ENCODE measurements at places on chromosomes 2 and 18.

- DNase-seq: no peak
Observed at GRCh38 chr2:127067620-127068350, 39.2 kb downstream of the BIN1 start.

DNA sequence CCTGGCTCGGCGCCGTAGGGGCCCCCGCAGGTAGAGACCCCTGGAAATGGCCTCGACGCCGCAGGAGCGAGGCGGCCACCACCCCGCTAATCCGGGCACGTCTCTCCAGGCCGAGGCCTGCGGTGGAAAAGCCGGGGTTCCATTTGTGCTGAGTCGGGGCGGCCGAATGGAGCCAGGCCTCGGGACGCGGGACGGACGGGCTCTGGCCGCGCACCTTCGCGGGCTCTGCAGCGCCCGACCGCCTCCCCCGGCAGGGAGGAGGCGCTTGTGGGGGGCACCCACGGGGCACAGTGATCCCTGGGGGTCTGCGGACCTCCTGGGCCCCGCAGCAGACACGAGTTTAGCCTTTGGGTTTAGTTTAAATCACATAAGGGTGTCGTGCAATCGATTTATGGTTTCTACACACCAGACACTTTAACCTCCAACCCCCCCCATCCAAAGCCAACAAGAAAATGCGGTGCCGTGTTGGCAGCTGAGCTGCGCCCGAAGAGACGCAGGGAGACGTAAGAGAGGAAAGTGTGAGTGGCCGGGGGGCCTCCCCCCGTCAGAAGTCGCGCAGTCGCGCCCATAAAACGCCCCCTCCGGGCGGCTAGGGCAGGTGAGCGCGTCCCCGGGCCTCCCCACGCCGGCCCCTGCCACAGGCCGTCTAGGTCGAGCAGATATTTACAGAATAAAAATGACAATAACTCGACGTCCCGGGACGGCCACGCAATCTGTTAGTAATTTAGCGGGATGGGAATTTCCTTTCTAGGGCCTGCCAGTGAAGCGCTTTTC, 1.0 kb upstream of the NFATC1 start:
- DNase-seq: no peak

DNA sequence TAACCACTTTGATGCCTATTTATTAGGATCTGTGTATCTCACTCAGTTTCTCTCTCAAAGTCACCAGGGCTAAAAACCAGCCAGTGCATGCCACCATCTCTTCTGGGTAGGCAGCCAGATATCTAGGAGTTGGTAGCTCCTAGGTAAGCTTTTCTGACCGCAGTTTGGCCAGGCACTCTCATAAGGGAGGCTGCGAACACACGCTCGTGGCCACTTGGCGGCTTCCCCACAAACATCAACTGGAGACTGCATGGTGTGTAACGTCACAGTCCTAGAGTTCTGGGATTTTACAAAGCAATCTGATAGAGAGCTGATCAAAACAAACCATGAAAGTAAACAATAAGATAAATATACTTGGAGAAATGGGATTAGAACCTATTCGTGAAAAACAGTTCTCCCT, 424.3 kb upstream of the ACVR2A start:
- no peak for DNase-seq

GRCh38 chr2:223918671-223919134, 26.4 kb downstream of the WDFY1 start:
- DNase-seq: no peak

DNA sequence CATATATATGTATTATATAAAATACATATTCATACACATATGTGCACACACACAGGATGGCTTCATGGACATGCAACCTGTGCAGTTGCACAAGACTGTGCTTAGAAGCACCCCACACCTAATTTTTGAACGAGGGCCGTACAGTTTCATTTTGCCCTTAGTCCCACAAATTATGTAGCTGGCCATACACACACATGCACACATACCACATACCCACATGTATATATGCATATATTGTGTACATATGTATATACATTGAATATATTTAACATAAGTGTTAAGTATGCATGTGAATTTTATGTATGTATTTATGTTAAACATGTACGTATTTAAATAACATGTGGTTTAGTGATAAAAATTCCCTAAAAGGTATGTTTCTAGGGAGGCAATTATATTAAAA, 18.3 kb downstream of the GPATCH11 start:
- DNase-seq: no peak

DNA sequence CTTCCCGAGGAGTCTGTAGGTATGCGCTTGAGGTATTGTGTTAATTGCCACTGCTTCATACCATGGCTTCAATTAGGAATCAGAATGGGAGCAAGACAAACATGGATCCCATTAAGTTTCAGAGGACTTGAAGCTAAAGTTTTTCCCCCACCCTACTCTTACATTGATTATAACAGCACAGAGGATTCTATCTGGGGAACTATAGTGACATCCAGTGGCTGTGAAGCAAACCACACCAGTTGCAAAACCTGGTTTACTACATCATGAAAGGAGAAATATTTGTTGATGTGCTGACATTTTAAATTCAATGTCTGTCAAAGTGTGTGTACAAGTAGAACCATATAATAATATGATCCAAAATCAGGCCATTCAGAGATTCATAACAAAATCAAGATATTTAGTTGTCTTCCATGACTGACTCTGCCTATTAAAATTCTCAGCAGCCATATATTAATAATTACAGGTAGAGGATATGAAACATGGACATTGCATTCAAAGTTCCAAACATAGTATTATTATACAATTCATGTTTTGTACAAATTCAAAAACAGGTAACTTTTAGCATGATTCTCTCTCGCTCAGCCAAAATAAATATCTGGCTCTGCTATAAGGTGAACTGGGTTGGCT, 82.9 kb downstream of the GRB14 start:
- DNase-seq: no peak

GRCh38 chr2:71669058-71669456, 215.7 kb downstream of the DYSF start:
- DNase-seq: no peak

GRCh38 chr2:68765739-68766375, 31.2 kb downstream of the ARHGAP25 start:
- DNase-seq: no peak

DNA sequence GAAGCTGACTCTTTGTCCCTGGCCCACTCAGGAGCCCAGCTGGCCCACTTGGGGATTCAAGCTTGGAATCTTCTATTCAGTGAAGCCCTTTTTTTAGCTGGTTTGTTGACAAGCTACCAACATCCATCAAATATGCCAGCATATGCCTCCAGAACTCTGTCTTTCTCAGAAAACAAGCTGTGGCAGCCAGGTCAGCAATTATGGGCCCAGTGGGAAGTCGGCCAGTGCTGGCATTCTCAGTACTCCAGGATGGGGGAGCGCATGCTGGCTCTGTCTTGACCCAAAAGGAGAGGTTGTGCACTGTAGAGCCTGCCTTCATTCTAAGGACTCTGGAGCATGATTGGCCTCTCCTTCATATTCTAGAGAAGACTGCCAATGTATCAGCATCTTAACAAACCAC, 401.5 kb downstream of the CNTNAP5 start:
- DNase-seq: no peak

- DNase-seq: no peak
Observed at GRCh38 chr2:175309799-175310198, 128.3 kb upstream of the ATP5MC3 start.

- no peak for DNase-seq
Observed at GRCh38 chr2:236507393-236508085, 62.1 kb upstream of the ACKR3 start.

DNA sequence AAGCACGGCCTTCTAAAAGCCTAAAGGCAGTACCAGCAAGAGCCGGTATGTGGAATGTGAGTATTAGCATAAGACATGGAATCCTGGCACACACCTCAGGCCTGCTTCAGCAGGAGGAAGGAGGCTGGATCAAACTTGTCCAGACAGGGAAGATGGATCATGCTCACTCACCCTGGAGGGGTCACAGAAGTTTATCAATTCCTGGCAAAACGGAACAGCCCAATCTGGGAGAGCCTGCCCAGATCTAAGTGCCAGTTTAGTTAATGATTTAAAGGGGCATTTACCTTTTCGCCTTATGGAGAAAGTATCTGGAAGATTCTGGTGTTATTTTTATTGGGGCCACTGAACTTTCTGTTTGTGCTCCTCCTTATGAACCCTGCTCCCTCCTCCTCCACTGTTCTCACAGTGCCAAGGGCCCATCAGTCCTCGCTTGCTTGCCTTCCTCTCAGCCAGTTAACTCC, 58.3 kb upstream of the NFE2L2 start:
- no peak for DNase-seq

DNA sequence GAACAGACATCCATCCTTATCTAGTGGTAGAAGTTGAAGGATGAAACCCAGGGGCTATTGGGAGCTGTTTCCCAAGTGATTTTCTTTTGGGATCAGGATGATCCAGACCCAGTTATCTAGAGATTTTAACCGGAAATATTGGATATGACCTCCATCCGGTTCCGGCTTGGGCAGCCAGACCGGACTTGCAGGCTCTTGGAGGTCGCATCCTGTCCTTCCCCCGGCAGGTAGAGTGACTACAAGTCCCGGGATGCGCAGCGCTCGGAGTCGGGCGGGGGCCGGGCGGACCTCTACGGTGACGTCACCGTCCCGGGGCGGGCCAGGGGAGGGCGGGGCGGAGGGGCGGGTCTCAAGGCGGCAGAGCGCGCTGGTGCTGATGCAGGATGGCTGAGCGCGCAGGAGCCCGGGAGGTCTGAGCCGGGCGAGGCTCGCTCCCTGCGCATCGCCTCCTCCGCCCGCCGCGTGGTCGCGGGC, at the start of gene KIF5C:
KIF5C (plus strand) TSS at position 360 of the 474 bp plus-strand sequence. CDS start 391 bp downstream, outside the sequence.
- DNase-seq: no peak

- no peak for DNase-seq
Observed at GRCh38 chr2:113056521-113056920, 2.5 kb upstream of the IL36RN start.

GRCh38 chr2:58006256-58006951, 40.2 kb upstream of the VRK2 start:
- no peak for DNase-seq

GRCh38 chr18:37561986-37562385, 3.6 kb downstream of the CELF4 start:
- DNase-seq: no peak

DNA sequence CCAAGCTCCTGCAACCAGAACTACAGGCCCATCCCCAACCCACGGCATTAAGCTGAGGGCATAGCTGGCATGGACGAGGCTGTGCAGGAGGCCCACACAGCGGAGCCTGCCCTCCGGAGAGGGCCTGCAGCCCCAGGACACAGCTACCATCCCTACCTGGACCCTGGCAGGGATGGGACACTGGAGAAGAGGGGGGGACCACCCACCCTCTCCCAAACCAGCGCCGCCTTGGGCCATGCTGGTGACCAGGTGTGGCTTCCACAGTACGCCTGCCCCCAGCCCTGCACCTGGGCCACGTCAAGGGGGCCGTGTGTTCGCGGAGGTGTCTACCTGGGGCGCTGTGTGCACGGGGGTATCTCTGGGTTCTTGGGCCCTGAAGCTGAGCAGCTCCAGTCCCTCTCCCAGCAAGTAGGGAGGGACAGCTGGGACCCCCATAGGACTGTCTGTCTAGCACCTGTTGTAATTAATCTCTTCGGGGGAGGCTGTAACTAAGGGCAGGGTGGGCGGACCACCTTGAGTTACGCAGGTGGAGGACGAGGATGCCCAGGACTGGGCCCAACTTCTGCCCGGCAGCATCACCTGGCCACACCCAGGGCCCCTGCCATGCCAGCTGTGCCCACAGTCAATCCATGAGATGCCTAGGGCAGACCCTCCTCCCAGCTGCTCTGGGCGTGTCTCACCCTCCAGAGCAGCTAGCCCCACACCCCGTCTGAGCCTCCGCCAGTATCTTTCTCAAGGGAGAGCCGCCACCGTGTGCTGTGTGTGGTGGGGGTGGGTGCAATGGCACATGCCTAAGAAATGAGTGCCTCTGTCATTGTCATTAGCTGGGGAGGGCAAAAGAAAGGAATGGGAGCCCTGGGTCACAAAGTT, 18.3 kb downstream of the HS6ST1 start:
- DNase-seq: no peak

GRCh38 chr2:69571189-69571588, 72.3 kb downstream of the AAK1 start:
- DNase-seq: no peak

All from cortex of kidney (tissue), 1 donor.